Stimulated activated CD4-positive, alpha-beta T cell treated with anti-CD3 and anti-CD28 coated beads, Interleukin-12 subunit alpha, Interleukin-12 subunit beta, amount 100 ng/mL, for 48 hours (primary cell): ENCODE measurements at places on chromosomes 5 and 9.

GRCh38 chr9:135905380-135906258, 1.7 kb downstream of the CAMSAP1 start:
- DNase-seq, result peak; percentile 54

DNA sequence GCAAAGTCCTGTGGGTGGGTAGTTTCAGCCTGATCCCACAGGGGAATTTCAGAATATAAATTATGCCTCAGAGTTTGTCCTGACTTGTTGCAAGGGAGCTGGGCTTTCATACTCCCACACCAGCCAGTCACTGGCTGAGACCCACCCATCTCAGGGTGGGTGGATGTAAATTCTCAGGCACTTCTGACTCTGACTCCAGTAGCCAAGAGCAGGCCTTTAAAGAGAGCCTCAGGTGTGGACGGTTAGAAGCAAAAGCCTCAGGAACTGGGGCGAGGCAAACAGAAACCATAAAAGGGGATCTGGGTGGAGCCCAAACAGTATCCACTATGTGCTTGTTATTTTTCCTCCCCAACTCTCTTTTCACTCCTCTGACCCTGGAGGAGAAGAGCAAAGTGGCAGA, 28.6 kb upstream of the FBXW11 start:
- DNase-seq, result no peak

DNA sequence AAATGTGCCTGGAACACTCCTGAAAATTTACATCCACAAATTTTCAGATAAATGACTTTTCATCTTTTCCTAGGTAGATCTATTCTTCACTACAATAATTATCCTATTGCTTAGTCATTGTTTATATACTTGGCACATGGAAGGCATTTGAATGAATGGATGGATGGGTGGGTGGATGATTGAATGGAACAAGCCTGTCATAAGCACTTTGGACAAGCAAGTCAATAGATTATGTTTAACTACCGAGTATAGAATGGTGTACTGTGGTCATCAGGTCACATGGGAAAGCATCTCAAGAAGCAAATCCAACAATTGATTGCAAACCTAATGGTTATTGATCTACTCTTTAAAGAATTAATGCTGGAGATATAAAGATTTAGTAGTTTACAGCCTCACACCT, 114.4 kb upstream of the DMRTA1 start:
- DNase-seq, result no peak

- DNase-seq, result no peak
Observed at GRCh38 chr9:136216541-136217244, 11.8 kb upstream of the LHX3 start.

DNA sequence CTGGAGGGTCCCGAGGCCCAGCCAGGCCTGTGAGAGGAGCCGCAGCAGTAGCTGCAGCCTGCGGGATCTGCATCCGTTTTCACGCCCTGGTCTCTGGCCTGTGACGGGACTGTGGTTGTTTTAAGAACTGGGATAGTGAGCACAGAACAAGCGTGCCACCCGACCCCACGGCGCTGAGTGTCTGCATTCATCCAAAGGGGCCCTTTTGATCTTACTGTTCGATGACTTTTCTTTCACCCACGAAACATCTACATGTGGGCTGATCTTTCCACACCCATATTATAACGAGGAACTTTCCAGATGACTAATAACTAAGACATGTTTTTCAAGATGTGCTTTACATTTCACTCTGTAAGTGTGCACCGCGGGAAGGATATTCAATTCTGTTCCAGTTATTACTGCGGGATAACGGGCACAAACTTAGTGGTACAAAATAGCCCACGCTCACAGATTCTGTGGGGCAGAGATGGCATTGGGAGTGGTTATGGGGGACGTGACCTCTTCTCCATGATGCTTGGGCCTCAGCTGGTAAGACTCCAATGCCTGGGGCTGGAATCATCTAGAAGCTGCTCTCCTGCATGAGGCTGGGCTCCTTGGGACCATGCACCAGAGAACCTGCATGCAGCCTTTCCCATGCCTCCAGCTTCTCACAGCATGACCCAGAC, 165.0 kb downstream of the SYK start:
- peak; percentile 41 for DNase-seq

DNA sequence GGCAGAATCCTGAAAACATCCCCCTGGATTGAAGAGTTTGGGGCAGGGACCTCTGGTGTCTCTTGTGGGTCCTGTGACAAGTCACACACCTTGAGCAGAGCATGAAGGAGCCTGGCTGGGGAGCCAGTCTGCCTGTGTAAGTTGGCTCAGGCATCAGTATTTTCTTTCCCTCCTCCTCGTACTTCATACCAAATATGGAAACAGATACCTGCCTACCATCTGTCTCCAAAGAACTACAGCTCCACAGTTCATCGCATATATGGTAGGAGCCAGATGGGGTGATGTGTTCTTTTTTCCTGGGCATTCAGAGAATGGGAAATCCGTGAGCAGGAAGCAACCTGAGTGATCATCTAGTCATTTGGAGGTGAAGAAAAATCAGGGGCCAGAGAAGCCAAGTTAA, 177.3 kb upstream of the RAD23B start:
- no peak for DNase-seq

- no peak for DNase-seq
Observed at GRCh38 chr5:42908086-42908485, 96.4 kb upstream of the SELENOP start.

- no peak for DNase-seq
Observed at GRCh38 chr9:134055981-134056461, 11.8 kb downstream of the BRD3 start.

GRCh38 chr5:32785611-32786254, 74.6 kb downstream of the NPR3 start:
- DNase-seq, result no peak

GRCh38 chr5:176881816-176882566, 17.2 kb downstream of the HK3 start:
- DNase-seq, result no peak

- DNase-seq, result no peak
Observed at GRCh38 chr9:110911659-110912418, 126.4 kb downstream of the LPAR1 start.

DNA sequence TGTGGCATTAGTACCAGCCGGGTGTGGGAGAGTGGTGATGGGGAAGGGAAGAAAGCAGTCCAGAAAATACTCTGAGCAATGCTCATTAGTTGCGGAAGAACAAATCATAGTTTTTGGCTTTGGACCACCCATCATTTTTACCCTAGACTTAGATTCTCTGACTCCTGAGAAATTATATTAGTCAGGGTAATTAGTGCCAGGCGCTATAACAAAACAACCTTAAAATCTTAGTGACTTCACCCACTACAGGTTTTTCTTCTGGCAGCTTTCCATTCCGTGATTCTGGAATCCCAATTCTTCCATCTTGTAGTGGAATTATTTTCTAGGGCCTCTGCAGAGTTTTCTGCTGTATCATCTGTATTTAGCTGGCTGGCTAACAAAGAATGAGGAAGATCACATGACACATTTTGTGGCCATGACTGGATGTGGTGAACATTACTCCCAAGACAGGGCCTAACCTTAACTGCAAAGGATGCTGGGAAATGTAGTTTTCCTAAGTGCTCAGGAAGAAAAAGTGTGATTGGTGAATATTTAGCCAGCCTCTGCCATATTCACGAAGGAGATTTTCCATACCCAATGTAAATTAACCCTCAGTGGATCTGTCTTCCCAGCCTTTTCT, 373.0 kb upstream of the MEF2C start:
- no peak for DNase-seq

GRCh38 chr9:10041726-10042229, 571.0 kb downstream of the PTPRD start:
- no peak for DNase-seq

GRCh38 chr5:116152169-116152568, 67.3 kb downstream of the COMMD10 start:
- no peak for DNase-seq

DNA sequence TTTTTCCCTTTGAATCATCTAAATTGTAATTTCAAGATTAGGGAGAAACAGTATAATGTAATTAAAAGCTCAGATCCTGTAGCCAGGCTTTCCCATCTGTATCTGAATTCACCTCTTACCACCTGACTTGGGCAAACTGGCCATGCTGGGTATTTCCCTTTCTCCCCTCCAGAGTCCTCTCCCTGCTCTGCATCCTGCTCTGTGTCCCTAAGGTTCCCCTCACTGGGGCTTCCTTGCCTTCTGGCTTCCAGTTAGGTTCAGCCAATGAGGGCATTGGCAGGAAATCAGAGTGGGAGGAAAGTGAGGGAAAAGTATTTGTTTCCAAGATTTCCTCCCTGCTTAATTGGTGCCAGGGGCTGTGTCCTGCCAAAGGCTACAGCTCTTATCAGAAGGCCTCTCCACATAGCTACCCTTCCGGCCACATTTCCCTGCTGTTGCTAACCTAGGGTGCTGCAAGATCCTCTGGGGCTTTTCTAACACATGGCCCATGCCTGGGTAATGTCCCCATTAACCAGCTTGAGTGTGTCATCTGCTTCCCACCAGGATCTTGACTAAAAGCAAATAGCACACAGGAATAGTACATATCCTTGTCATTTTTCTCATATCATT, 51.0 kb upstream of the MPDZ start:
- DNase-seq, result no peak

- no peak for DNase-seq
Observed at GRCh38 chr5:150670948-150671310, 9.9 kb downstream of the MYOZ3 start.
